GM10248 (cell line): ENCODE measurements at places on chromosomes 12 and 14.

- DNase-seq: no peak
Measured at GRCh38 chr12:113231235-113232088, 10.2 kb downstream of the TPCN1 start.

DNA sequence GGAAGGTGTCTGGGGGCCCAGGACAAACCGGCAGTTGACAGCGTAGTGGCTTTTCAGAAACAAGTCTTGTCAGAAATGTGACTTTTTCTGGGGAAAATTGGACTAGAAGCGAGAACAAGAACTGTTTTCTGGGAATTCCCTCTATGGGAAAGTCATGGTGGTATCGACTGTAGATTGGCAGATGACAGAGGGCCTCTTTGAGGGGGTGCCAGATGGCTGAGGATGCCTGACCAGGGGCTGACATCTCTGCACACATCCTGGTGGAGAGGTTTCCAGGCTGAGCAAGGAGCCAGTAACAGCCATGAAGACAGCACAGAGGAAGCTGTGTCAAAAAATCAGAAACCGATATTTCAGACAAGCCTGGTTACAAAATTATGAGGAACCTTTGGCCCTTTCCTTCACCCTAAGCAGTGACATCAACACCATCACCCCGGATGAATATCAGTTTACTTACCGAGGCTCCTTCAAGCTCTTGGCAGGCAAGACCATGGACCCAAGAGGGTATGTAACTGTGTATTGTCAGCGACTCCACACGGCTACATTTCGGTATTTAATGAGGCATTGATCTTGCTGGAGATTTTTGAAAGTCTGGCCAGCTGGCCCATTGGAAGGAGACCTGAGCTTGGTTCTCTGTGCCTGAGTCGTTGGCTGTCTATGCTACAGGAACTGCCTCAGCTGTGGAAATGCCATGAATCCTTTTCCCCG lies 1525.3 kb upstream of the TMEM132C start:
- DNase-seq: no peak

- DNase-seq: no peak
Measured at GRCh38 chr14:68094158-68094557, 274.6 kb downstream of the RAD51B start.

DNA sequence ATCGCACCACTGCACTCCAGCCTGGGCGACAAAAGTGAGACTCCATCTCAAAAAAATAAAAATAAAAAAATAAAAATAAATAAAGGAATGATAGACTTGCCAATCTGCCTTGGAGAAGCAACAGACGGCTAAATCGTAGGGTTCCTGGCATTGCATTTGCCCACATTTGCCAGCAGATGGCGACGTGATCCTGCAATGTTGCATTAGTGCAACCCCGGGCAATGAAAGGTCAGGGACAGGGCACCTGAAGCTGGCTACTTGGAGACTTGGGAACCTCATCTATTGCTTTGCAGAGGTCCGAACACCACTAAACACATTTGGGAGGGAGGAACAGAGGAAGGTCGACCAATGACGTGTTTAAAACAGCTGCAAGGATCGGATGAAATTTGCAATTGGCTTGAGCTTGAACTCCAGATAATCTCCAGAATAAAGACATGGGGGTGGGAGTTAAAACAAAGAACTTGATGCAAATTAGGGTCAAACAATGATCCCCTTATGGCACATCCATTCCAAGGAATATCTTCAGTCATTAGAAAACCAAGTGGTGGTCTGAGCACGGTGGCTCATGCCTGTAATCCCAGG lies 34.6 kb downstream of the SPRING1 start:
- DNase-seq: peak; percentile 73

GRCh38 chr14:73245480-73246325 lies 8.4 kb downstream of the PAPLN start:
- DNase-seq: peak; percentile 76
